Muscle of leg (tissue), 16 donors: ENCODE measurements at places on chromosomes 11 and 22. TPM values are rescaled to one million over a fixed set of nuclear protein-coding genes. Genes with fewer than 3 reads are reported as not detected.
A peak's percentile ranks its signal among the peaks of the same experiment; 100 is the strongest.

- DNase-seq = peak; percentile 47
These were observed 197.0 kb downstream of the PGR start for GRCh38 chr11:100932474-100933100.

DNA sequence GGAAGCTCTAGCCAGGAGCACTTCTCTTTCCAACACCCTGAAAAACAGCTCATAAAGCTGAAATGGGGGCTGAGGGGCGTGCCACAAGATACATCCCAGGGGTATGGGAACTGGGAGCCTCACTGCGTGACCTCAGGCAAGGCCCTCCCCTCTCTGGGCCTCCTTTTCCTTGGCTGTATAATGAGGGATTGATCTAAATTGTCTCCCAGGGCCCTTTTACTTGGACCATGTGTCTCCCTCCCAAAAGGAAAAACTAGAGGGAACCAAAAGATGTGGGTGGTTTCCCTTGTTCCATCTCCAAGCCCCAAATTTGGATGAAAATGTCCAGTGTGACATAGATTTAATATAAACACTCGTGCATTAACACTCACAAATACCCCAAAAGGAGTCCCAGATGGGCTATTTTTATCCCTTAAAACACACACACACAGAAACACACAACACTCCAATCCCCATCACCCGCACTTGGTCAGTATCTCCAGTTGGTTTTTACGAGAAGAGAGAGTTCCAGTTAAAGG is 25.9 kb upstream of the SMTN start:
- DNase-seq = peak; percentile 71

- peak; percentile 73 for DNase-seq
These were observed 344.1 kb downstream of the SOX6 start for GRCh38 chr11:16012125-16012751.

- no peak for DNase-seq
These were observed 5.5 kb upstream of the KCNJ1 start for GRCh38 chr11:128872594-128872993.

DNA sequence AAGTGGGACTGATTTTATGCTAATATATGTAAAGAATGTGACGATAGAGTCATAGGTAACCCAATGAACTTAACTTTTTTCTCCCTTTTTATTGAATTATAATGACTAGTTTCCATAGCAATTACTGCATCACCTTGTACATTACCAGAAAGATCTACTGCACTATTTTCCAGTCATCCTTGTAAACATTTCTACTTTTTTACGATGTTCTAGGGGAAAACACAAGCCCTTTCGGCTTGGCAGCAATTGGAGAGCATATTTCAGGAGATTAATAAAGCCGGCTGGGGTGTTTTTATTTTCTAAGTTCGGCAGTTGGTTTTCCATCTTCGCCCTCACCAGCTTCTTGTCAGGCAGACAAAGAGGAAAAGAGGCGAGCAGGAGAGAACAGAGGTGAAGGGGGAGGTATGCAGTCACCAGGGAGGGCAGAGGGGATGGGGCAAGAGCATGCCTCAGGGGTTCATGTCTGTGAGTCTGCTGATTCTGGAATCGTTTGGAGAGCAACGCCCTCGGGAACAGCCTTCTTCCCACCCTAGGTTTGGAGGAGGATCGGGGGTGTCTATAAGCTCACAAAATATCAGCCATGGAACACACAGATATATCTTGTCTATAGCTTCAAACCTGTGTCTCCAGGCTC is 476.4 kb downstream of the MIAT start:
- peak; percentile 64 for DNase-seq

TTC38 gene
- 23.0 TPM for total RNA-seq

ART1 gene
- 5.7 TPM for total RNA-seq

SCGB2A2 gene
- total RNA-seq = not detected

MS4A6E gene
- total RNA-seq = not detected
